AG09319 (cell line): ENCODE measurements at places on chromosomes 2 and 18.

- no peak for DNase-seq
Observed at GRCh38 chr2:141534666-141535362, 596.0 kb downstream of the LRP1B start.

DNA sequence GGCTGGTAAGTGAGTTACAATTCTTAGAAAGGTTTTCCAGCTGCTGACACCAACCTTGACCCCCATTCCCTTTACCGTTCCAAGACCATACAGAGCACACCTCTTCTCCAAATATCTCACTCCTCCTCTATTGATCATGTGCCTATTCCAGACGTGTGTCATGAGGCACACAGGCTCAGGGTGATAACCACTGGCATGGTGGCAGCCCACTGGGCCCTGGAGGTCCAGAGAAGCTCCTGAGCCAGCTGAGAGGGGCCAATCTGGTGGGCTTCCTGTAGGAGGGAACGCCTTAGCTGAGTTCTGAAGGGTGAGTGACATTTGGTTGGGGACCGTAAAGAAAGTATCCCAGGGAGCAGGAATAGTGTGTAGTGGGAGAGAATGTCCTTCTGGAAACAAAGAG, 28.3 kb downstream of the ZAP70 start:
- no peak for DNase-seq

DNA sequence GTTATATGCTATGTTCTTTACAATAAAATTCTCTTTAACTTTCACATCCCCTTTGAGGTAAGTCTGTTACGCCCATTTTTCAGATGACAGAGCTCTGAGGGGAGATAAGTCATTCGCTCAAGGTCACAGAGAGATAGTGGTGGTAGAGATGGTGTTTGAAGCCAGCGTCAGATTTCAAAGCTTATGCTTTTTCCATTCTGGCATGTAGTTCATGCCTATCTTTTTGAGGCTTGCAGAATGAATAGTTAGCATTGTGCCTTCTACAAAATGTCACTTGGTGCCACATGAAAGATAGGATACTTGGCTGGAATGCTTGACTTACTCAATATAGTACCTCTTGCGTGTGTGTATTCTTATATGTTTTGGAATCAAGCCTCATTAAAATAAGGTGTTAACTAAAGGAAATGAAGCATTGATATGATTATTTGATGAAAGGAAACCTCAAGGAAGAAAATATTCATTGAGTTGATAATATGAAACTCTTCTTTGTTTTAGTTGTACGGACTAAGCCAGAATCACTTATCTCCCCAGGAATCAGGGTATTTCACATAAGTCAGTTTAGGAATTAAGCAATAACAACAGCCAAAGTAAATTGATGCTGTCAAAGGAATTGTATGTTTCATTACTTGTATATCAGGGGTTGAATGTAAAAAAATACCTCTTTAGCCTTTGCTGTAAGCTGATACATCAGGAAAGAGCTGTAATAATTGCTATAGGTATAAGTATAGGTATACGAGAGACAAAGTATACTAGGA, 15.5 kb downstream of the SPATS2L start:
- DNase-seq: no peak

- DNase-seq: no peak
Observed at GRCh38 chr18:26268454-26268853, 42.2 kb downstream of the TAF4B start.

DNA sequence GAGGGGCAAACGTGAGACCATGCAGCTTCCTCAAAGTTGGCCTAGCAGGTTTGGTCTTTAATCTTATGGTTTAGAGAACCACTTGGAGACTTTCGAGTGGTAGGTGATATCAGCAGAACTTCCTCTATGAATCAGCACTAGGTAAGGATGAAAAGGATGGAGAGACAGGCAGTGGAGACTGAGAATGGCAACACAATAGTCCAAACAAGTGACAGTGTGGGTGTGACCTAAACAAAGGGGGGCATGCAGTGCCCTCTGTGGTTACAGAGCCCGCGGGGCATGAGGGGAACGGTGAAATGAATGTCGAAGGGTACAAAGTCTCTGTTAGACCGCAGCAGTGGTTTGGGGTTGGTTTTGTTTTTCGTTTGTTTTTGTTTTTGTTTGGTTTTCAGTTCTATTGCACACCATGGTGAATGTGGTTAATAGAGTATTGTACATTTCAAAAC, 143.9 kb downstream of the L3MBTL4 start:
- no peak for DNase-seq

DNA sequence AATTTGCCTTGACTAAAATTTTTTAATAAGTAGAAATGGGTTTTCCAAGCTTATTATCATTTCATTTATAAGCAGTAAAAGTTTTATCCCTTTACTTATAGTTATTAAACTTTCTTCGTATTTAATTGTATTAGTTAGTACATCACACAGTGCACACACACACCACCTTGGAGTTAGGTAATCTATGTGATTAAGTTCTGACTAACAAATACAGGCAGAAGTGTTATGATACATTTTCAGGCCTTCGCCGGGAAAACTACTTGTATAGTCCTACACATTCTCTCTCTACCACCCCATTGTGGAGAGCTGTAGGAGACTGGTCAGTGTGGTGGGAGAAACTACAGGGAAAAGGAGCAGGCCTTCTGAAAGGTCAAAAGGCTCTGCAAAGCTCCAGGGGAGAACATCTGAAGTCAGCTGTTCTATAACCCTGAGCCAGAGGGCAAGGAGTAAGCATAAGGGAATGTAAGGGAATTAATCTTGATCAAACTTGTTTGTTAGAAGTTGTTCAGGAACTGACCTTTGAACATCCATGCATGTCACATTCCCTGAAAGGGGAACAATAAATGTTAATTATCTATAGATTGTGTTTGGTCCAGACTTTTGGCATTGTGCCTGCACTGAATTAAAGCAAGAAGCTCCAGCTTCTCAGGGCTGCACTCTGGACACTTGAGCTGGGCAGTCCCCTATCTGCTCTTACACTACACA, 231.7 kb downstream of the FSIP2 start:
- DNase-seq: no peak
